ENCODE measurements at places on chromosomes 2 and 18. TPM values are rescaled to one million over a fixed set of nuclear protein-coding genes. Genes with fewer than 3 reads are reported as not detected.

GRCh38 chr2:63048367-63049171 is 2.1 kb upstream of the OTX1 start:
- peaks cover 34% of the 10 kb centered on the region for H3K4me1 ChIP-seq
- peaks cover 9% of the 10 kb centered on the region for H3K36me3 ChIP-seq
- no peak for DNase-seq
- H3K27ac ChIP-seq, result peak overlapping the region; percentile 19

DNA sequence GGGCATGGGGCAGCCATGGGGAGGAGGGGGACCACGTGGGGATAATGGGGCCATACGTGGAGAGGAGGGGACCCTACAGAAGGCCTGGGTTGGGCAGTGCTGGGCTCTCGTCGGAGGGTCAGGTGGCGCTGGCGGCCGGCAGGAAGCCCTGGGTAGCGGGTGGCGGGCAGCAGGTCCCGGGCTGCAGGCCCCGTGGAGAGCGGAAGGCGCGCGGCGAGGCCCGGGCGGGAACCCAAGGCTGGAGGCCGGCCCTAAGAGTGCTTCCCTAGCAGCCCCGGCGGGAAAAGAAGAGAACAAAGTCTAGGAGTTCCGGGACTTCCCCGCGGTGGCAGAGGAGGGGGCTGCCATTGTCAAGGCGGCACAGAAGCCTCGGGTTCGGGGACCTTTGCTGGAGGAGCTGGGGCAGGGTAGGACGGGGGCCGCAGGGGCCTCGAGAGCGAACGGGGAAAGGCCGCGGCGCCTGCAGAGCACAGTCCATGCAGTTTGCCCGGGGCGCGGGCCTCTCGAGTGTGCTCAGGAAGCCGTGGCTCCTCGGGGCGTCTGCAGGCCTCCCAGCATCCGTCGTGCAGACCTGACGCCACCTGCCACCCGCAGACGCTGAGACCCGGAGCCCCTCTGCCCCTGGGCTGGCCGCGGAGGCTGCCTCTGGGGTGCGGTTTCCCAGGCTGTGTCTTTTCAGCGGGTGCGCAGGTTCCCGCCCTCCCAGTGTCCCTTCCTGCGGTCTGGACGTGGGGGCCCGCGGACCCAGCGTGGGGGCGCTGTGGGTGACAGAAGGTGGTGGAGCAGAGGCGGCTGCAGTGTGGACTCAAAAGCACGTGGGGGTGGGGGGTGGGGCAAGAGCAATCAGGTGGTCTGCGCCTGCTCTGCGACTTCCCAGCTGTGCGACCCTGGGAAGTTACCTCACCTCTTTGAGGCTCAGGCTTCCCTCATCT is 19.4 kb upstream of the NCL start:
- H3K36me3 ChIP-seq, result peaks cover 3% of the 10 kb centered on the region
- peaks cover 10% of the 10 kb centered on the region for H3K27me3 ChIP-seq
- DNase-seq, result peak; percentile 12
- peaks cover 18% of the 10 kb centered on the region for H3K4me1 ChIP-seq

DUSP2 gene
- 319 TPM for total RNA-seq

CNTNAP5 gene
- total RNA-seq, result not detected

- peaks cover 7% of the 10 kb centered on the region for H3K27me3 ChIP-seq
- no peak overlapping the region for H3K27ac ChIP-seq
- no peak overlapping the region for H3K4me3 ChIP-seq
- H3K36me3 ChIP-seq, result no peaks in the 10 kb centered on the region
These were observed 261.6 kb downstream of the NDUFA10 start for GRCh38 chr2:239763433-239764097.

VAPA gene
- 161 TPM for total RNA-seq

GRCh38 chr2:52238782-52239181 is 1206.8 kb upstream of the NRXN1 start:
- H3K4me1 ChIP-seq, result no peaks in the 10 kb centered on the region
- no peak for DNase-seq
- H3K4me3 ChIP-seq, result no peak overlapping the region
- no peaks in the 10 kb centered on the region for H3K36me3 ChIP-seq

- DNase-seq, result no peak
- H3K36me3 ChIP-seq, result peaks cover 2% of the 10 kb centered on the region
- no peak overlapping the region for H3K27ac ChIP-seq
- no peaks in the 10 kb centered on the region for H3K27me3 ChIP-seq
- H3K4me1 ChIP-seq, result peaks cover 4% of the 10 kb centered on the region
These were observed 80.3 kb upstream of the MAP4K4 start for GRCh38 chr2:101617188-101617587.
